LHCN-M2 (cell line): ENCODE measurements at places on chromosomes 5 and 9. TPM values are rescaled to one million over a fixed set of nuclear protein-coding genes. Genes with fewer than 3 reads are reported as not detected.

DNA sequence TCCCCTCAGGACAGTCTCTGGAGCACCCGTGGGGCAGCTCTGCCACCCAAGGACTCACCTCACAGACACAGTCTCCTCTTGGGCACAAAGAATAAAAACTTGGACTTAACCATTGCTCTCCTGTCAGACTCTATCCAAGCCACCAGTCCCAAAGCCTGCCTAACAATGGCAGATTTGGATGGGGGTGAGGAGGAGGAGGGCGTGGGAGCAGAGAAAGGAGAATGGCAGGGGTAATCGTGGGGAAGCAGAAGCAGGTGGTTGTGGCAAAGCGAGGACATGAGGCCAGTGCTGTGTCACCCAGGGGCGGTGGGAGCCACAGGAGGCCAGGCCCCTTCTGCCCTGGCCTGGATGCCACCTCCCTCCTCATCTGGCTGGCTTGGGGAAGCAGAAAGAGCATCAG, 5.5 kb upstream of the FAM163B start:
- DNase-seq, result no peak

GRCh38 chr9:111148052-111149017, 110.1 kb upstream of the LPAR1 start:
- DNase-seq, result no peak

Gene C1QTNF2
- 2.4 and 2.5 TPM in 2 replicates for total RNA-seq

- DNase-seq, result no peak
These were observed 11.3 kb upstream of the LHX2 start for GRCh38 chr9:124000161-124000783.

Gene GRM6
- total RNA-seq, result not detected in 2 replicates

Gene GALNT12
- total RNA-seq, result 1.7 and 2.2 TPM in 2 replicates

Gene ASPN
- not detected in 2 replicates for total RNA-seq

Gene INSL6
- not detected in 2 replicates for total RNA-seq

GRCh38 chr5:178199581-178200434, 4.5 kb upstream of the HNRNPAB start:
- no peak for DNase-seq

- no peak for DNase-seq
These were observed 400.9 kb downstream of the EBF1 start for GRCh38 chr5:158698768-158699284.

GRCh38 chr5:142175461-142176142, 67.0 kb downstream of the NDFIP1 start:
- DNase-seq, result no peak

- no peak for DNase-seq
These were observed 112.3 kb upstream of the ANKH start for GRCh38 chr5:14983666-14984441.

DNA sequence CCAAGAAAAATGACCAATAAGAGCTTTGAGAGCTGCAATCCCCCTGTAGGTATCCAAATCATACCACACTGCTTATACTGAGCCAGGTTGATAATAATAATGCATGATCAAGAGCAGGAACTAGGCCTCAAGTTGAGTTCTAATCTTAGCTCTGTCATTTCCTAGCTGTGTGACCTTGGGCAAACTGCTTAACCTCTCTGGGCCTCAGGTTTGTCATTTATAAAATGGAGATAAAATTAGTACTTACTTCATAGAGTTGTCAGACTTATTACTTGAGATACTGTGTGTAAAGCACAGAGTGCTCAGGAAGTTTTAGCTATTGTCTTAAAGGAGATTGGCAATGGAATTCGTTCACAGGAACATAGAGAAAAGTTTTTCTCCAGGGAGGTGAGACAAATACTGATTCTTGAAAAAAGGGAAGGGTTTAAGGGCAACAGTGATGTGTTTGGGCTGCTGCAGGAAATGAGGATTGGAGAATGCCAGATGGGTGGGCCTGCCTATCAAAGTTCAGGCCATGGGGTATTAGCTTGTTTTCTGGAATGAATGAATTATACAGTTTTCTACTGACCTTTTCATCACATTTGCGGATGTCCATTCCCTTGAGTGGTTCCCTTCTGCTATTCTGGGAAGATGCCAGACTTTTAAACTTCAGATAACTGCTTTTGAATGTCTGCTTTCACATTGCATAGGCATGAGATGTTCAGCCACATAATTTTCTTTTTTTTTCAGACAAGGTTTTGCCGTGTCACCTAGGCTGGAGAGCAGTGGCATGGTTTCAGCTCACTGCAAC, 10.2 kb upstream of the ATP6V0E1 start:
- no peak for DNase-seq

- DNase-seq, result no peak
These were observed 147.2 kb downstream of the PRELID2 start for GRCh38 chr5:145687943-145688342.

Gene PCDHGB3
- 1.4 and 1.6 TPM in 2 replicates for total RNA-seq

DNA sequence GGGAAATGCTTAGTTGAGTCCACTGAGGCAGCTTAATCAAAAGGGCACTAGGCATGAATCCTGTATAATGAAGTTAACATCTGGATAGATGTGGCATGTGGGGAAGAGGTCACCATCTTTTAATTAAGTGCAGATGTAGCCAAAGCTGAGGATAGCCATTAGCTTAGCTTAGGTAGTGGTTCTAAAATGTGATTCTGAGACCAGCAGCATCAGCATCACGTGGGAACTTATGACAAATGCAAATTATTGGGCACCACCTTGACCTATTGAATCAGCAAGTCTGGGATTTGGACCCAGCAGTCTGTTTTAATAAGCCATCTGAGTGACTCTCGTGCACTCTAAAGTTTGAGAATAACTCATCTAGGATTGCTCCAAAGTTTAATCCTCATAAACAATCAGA, 63.8 kb downstream of the SNCAIP start:
- no peak for DNase-seq

Gene GFI1B
- 0.06 TPM in 1 of 2 replicates, not detected in the other for total RNA-seq

DNA sequence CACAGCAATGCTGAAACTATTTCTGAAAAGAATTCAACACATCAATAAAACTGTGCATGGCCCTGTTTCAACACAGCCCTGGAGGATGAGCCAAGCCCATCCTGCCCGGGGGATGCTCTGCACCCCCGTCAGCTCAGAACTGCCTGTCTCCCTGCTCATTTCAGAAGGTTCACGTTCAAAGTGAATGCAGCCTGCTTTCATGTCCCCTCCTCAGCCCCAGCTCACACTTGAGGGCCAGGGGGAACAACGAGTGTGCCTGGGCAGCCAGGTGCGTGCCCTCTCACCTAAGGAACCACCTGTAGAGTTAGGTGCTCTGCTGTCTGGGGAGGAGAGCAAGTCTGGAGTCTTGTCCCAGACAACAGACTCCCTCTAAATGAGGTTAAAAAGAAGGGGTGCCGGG, 348.5 kb upstream of the IRX2 start:
- no peak for DNase-seq

Gene PHYHD1
- 17.3 and 19.5 TPM in 2 replicates for total RNA-seq

- no peak for DNase-seq
These were observed 22.6 kb downstream of the DUSP1 start for GRCh38 chr5:172748341-172748843.

Gene AGXT2
- not detected in 2 replicates for total RNA-seq

- no peak for DNase-seq
These were observed 19.4 kb downstream of the SPACA9 start for GRCh38 chr9:132898051-132898450.

- DNase-seq, result no peak
These were observed 58.0 kb upstream of the SPATA31C2 start for GRCh38 chr9:88196142-88196790.

DNA sequence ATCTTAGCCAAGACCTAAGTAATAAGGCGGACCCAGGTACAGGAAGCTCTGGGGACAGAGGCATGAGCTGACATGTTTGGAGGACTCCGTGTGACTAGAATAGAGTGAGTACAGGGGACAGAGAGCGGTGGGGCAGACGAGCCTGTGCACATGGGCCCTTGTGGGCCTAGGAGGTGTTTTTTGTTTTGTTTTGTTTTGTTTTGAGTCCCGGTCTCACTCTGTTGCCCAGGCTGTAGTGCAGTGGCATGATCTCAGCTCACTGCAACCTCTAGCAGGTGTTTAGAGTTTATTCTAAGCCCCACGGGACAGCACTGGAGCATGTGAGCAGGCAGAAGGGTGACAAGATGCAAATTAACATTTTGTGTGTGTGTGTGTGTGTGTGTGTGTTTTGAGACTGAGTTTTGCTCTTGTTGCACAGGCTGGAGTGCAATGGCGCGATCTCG, 3.1 kb upstream of the EEIG1 start:
- DNase-seq, result no peak

Gene HTR4
- 0.26 TPM in 1 of 2 replicates, not detected in the other for total RNA-seq

DNA sequence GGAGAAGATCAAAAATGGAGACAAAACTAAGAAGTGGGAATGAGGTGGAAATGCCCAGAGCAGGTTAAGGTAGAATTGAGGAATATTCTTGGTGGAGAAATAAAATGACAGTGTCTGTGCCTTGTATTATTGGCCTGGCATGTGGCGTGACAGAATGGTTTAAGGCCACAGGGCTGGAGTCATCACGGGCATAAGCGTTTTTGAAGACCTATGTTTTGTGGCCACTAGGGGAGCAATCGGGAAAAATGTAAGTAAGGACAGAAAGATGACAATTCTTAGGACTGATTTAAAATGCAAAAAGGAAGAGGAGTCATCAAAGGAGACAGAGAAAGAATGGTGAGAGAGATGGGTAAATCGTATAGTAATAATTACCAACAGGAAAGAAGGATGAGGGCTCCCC, 72.2 kb upstream of the EPB41L4A start:
- peak; percentile 29 for DNase-seq

Gene TRIM36
- 3.9 and 5.4 TPM in 2 replicates for total RNA-seq

DNA sequence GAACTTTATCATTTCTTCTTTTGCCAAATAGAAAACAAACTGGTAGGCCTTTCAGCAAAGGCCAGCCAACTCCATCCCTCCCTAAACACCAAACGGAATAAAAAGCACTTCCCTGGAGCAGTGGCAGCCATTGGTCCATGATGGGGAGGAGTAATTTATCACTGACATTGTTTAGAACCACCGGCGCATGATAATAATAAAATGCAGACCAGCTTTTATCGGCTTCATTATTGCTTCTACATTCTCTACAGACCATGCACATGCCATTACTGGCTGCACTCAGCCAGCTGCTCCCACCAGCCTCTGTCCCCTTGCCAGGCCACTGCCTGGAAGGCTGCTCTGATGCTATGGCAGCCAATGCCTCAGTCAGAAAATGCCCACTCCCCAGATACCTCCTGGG, 45.9 kb downstream of the ABCA1 start:
- DNase-seq, result no peak

Gene IFNA2
- not detected in 2 replicates for total RNA-seq

Gene DAB2IP
- 4.0 and 4.4 TPM in 2 replicates for total RNA-seq

- DNase-seq, result no peak
These were observed 33.1 kb downstream of the PGGT1B start for GRCh38 chr5:115229606-115230005.

DNA sequence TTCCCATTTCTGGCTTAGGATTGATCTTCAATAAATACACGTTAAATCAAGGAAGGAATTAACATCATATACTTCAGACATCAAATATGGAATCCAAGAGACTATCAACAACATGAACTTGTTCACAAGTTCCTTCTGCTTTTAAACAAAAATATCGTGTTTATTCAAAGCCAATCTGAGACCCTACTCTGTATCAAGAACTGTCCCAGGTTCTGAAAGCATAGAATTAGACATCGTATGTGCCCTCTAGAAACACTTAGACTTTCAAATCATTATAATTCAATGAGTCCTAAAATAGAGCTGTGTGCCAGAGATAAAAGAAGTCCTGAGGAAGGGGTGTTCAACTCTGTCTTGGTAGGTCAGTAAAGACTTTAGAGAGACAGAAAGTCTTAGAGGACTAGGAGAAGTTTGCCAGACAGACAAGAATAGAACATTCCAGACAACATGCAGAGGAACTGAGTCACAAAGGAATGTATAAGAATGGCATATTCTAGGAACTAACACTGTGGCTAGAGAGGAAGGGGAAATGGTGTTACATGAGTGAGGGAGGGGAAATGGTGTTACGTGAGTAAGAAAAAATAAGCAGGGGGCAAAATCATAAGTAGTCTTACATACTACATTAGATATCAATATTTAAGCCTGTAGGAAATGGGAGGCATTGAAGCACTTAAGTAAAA, 2.9 kb downstream of the TPD52L3 start:
- no peak for DNase-seq

- no peak for DNase-seq
These were observed 346.3 kb upstream of the SLC30A5 start for GRCh38 chr5:68747521-68747920.

GRCh38 chr9:16545639-16546038, 324.8 kb downstream of the BNC2 start:
- DNase-seq, result no peak

DNA sequence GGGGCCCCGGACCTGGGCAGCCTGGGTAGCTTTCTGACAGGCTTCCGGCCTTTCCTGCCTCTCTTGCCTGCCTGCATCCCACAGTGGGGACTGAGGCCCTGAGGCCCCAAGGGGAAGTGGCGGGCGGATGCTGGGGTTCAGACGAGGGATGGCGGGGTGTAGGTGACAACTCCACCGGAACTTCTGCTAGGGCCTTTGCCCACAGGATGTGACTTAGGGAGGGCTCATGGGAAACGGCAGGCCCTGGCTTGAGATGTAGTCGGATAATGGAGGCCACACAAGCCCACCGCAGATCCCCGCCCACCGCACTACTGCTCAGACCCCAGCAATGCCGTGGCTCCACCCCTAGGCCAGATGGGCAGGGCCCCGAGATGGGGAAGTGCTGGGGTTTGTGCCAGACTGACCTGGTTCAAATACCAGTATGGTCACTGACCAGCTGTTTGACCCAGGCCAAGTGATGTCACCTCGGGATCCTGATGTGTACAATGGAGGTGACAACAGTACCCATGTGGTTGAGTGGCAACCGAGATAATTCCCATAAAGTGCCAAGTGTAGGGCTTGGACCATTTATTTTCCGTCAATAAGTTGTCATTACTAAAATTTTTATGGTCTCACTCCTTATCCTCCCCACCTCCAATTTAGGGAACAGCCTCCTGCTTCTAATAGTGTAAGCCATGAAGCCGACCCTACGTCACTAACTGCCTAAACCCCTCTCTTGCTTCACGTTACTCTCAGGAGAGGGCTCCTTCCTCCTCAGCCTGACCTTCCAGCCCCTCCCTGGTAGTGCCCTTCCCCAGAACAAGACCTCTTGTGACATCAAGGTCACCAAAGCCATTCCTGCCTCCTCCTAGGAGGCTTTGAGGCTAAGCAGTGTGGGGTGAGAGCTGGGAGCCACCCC, 2.5 kb upstream of the CDK9 start:
- DNase-seq, result no peak

Gene SARDH
- 52.5 and 54.8 TPM in 2 replicates for total RNA-seq

GRCh38 chr5:142295084-142295758, 29.6 kb downstream of the SPRY4 start:
- no peak for DNase-seq

GRCh38 chr5:151697452-151697851, 10.7 kb upstream of the SPARC start:
- peak; percentile 65 for DNase-seq

DNA sequence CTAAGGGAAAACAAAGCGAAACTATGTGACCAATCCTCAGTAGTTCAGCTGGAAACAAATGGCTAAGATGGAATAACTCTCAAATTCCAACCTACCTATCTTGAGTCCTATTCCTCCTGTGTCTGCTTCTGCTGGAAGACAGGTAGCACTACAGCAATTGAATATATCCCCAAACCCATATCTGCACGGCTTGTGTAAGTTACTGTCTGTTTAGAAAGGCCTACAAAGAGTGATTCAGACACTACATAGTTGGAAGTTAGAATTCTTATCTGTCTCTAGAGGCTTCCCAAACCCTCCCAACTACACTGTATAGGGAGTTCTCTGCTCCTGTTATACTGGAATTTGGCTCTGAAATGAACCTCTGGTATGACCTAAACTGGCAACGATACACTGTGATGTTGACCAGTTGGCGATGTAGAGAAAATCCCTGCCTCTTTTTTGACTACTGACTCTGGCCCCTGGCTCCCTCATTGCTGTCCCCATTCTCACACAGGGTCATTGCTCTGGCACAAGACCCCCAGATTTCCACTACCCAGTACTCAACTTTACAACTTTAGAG, 22.6 kb upstream of the NADK2 start:
- no peak for DNase-seq
